Stimulated activated CD8-positive, alpha-beta memory T cell treated with anti-CD3 and anti-CD28 coated beads, Interleukin-4, amount 100 ng/mL, for 1 hour (primary cell): ENCODE measurements at places on chromosomes 6 and 20.

GRCh38 chr20:61902221-61902869 lies 163.3 kb downstream of the TAF4 start:
- no peak for DNase-seq

DNA sequence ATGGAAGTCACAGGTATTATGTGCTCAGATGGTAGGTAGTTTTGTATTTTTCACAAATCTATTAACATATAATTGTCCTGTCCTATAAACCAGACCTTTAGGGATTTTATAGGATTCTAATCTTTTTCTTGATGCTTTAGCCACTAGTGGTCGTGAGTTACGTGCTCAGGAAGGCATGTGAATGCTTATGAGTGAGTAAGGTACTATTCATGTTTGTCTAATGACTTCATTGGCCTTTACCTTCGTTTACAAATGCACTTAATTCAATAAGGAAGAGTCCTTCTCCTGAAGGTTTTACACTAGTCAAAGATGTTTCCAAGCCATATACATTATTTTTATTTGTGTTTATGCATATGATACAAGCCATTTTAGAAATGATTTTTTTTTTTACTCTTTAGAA lies 23.0 kb downstream of the PACRG start:
- DNase-seq = no peak

DNA sequence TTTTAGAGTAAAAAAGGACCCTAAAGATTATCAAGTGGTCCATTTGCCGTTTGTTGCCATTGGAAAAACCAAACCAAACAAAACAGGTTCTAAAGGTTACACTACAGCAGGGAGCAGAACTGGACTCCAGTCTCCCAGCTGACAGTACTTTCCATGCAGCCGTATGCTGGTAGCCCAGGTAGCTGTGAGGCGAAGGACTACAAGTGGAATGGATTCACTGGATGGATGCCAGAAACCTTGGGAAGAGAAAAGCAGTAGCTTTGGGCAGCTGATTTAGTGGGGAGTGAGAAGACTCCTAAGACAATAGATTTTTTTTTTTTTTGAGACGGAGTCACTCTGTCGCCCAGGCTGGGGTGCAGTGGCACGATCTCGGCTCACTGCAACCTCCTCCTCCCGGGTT lies 88.3 kb downstream of the SASH1 start:
- no peak for DNase-seq

DNA sequence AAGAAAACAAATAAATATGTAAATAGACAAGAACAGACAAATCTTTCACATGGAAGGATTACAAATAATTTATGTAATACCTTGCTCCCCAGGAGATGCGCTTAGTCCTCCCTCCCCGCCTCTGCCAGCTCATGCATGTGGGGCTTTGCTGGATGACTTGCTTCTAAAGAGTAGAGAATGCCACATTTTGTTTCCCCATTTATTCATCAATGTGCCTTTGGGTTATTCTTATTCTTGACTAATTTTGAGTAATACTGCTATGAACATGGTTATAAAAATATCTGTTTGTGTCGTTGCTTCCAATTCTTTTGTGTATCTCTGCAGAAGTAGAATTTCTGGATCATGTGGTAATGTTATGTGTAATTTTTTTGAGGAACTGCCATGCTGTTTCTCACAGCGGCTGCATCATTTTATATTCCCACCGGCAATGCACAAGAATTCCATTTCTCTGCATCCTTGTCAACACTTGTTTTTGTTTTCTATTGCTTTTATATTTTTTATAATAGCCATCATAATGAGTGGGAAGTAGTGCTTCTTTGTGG lies 23.8 kb upstream of the DUSP22 start:
- no peak for DNase-seq
